Activated naive CD4-positive, alpha-beta T cell (primary cell): ENCODE measurements at places on chromosomes 3 and 15.

GRCh38 chr15:91974321-91974720 is 120.8 kb downstream of the SLCO3A1 start:
- no peak for DNase-seq

- no peak for DNase-seq
These were observed 137.4 kb downstream of the NR1I2 start for GRCh38 chr3:119918992-119919933.

GRCh38 chr3:61333192-61333961 is 82.1 kb upstream of the FHIT start:
- no peak for DNase-seq

DNA sequence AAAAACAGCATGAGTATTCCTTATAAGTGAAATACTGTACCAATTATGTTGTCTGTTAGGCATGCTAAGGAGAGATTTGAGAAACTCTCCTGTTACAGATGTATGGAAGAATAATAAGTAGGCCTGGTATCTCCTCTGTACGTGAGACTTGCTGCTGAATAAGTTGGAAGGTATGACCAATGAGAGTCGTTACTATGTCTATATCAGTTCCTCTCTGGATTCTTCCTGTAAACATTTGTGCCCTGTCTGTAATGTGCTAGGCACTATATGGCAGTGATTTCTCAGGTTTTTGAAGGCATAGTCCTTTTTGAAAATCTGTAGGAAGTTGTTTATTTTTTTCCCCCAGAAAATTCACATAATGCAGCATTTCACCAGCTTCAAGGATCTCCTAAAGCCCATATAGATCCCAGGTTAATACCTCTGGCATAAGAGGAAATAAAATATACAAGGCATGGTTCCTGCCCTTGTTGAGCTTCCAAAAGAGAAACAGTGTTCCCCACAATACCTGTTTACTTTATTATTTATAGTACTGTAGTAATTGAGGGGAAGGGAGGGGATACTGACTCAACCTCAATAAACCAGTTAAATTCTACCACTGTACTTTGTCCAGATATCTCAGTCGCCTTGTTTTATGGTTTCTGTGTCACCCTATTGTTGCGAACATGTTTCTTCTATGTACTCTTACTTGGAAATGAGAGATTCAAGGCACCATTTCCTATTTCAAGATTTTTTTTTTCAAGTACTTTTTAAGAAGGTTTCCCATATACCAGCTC is 28.6 kb downstream of the MAP2K5 start:
- no peak for DNase-seq

GRCh38 chr3:115272036-115272824 is 125.1 kb upstream of the ZBTB20 start:
- no peak for DNase-seq

GRCh38 chr3:105559856-105560255 is 193.1 kb downstream of the ALCAM start:
- no peak for DNase-seq
